NCI-H1436 treated with DMSO at 0.1 percent for 48 hours (cell line): ENCODE measurements at places on chromosomes 2 and 18.

- DNase-seq = no peak
Measured at GRCh38 chr2:224584111-224584784, 915 bp downstream of the CUL3 start.

DNA sequence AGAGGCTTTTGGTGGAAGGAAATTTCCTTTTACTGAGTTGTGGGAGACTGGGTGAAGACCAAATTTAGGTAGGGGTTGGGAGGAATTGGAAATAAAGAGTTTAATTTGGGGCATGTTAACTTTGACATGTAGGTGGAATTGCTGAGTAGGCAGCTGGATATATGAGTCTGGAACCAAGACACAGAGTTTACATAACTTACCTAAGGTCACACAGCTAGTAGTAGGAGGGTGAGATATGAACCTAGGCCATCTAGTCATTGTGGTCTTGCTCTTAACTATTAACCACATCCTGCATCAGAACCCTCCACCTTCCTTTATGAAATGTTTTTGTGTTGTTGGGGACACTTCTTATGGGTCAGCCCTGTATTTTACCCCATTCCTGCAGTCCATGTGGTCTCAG, 113.1 kb downstream of the ICOS start:
- DNase-seq = no peak

- no peak for DNase-seq
Measured at GRCh38 chr2:188369365-188369764, 77.7 kb downstream of the GULP1 start.

DNA sequence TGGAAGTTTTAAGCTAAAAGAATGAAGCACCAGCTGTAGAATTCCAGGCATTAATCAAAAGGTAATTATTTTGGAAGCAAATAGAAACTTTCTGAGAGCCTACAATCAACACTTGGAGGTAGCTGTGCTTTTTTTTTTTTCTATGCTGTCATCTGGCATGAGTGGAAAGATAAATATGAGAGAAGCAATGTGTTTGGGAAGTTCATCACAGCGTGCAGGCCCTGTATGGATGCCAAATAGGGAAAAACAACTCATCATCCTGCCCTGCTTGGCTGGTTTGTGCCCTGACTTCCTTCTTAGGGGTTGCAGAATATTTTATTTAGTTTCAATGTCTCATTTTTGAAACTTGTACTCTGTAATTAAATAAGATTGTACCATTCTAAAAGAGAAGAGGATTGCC, 437.4 kb downstream of the PIK3C3 start:
- no peak for DNase-seq

DNA sequence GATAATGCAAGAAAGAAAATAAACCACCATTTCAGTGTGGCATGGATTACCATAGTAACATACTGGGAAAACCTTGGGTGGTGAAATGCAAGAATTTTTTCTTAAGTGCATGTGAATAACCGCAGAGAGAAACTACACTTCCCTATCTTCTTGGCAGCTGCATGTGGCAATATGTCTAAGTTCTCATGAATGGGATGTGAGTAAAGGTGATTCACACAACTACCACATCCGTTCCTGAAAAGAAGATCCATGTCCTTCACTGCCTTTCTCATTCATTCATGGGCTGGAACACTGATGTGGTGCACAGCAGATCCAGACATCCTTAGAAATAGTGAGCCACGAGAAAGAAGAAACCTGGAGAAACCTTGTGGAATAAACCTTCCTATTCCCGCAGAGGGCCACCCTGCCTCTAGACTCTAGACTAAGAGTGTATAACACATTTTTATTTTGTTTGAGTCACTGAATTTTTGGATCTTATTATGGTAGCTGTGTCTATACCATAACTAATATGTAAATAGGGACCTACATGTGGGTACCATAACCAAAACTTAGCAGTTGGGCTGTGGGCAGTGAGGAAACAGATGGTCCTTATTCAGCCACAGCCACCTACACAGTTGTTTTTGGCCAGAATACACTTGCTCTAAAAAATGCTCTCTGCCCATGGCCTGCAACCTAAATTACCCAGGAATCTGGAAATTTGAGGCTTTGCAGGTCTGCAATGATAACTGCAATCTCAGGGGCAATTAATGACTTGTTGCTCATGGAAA, 573.3 kb downstream of the LRP1B start:
- DNase-seq = no peak

GRCh38 chr18:43236921-43237320, 40.4 kb downstream of the SYT4 start:
- DNase-seq = no peak

GRCh38 chr2:24472416-24472815, 18.6 kb upstream of the NCOA1 start:
- no peak for DNase-seq

DNA sequence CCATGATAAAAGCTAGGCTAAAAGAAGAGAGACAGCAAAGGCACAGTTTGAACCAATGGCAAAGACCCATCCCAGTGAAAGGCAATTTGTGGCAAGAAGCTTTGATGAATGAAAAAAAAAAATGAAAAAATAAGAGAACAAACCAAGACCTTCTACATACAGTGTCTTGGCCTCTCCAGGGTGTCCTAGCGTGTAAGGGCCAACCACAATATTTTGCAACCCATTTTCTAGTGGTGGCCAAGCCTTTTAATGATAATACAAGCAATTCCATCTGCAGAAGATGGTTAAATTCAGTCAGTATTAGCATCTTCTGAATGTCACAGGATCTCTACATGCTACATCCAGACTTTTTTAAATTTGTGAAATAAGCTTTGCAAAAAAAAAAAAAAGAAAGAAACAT, 270.4 kb downstream of the LRATD1 start:
- no peak for DNase-seq

DNA sequence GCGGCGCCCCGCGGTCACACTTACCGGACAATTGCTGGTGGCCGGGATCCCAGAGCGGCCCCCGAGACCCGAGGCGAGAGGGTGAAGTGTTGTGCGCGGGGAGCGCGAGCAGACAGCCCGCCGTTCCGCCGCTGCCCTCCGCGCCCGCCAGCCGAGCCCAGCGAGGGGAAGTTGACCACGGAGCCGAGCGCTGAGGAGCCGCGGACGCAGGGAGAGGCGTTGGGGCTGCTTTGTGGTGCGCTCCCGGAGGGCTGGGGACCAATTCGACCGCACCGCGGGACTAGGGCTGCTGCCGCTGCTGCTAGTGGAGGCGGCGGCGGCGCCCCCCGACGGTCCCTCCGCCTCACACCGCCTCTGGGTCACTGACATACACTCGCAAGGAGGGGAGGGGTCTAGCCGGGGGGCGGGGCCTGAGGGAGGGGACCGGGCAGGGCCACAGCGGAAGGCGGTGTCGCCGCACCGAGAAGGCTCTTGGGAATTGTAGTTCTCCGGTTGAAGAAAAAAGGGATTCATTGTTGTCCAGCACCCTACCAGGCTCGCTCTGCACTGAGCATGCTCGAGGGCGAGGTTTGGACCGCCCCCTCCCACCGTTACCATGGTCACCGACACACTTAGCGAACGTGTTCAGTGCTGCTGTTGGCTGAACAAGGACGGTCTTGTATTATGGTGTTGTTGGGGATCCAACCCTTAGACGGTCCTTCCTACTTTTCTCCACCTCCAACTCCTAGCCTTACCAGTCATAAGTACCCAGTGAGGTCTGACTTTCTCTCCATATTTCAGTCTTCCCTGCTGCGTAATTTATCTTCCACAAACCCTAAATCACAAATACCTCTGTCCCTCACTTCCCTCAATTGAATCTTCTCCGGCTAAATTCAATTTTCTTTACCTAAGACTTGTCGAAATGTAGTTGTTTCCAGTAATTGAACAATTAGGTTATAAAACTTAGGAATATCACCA, at the start of gene PELI1:
TSS of gene PELI1 (minus strand) at position 364 of the 957 bp plus-strand sequence. CDS start 36,110 bp downstream, outside the sequence.
- DNase-seq = peak; percentile 97

- DNase-seq = no peak
Measured at GRCh38 chr18:59414111-59414653, 55.1 kb upstream of the LMAN1 start.

DNA sequence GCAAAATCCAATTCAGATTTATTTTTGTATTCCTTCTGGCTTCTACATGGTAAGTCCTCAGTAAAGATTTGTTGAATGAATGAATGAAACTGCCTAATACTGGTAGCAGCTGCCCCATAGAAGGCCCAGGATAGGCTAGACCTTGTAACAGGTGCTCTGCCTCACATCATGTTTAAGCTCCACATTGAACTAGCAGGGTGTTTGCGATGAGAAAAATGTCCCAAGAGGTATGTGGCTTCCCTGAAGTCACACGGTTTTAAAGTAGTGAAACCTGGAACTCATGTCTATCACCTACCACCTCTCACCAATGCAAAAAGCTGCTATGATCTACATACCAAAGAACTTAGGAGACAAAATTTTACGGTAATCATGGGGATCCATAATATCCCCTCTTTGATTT, 765 bp upstream of the LHCGR start:
- DNase-seq = no peak

GRCh38 chr2:207253666-207254345, 88.1 kb upstream of the KLF7 start:
- DNase-seq = no peak

GRCh38 chr2:102048465-102048864, 56.7 kb downstream of the IL1R2 start:
- no peak for DNase-seq

DNA sequence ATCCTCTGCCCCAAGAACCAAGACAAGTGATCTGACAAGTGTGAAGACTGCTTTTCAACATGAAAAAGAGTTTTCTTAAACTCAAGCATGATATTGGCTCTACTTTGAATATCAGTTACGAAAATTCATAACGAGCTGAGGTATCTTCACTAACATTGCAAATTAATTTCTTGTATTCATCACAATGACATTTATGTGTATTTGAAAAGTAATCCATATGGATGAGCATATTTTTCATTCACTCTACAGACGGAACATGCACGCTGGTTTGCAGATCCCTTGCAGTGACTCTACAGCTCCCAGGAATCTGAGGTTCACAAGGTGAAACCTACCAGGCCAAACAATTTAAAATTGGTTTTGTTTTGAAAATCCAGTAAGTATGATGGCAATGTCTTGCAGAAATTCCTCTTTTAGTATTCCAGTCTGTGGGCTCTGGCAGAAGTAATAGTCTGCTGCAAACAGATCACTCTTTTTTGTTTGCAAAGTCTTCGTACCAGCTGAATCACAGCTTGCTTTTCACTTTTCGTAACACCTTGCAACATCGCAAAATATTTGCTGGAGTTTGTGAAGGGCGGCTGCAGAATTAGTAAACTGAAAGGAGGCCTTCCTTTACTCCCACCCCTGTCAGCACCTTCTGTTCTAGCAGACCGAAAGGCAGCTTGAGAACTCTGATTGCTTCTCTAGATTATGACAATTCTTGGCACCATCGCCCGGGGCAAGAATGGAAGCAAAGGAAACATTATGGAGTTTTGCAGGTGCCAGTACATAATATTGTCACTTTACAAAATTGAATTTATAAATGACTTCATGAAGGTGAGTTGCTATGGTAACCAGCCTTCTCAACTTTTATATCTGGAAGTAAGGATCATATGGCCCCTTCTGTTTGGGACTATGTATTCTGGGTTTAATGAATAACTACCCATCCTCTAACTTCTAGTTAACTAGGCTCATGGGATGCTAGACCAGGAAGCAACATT, 168.7 kb downstream of the TMEM247 start:
- DNase-seq = no peak
